Stimulated activated CD8-positive, alpha-beta memory T cell treated with anti-CD3 and anti-CD28 coated beads, Interleukin-4, amount 100 ng/mL, for 48 hours (primary cell): ENCODE measurements at places on chromosomes 2 and 18.
A peak's percentile ranks its signal among the peaks of the same experiment; 100 is the strongest.

DNA sequence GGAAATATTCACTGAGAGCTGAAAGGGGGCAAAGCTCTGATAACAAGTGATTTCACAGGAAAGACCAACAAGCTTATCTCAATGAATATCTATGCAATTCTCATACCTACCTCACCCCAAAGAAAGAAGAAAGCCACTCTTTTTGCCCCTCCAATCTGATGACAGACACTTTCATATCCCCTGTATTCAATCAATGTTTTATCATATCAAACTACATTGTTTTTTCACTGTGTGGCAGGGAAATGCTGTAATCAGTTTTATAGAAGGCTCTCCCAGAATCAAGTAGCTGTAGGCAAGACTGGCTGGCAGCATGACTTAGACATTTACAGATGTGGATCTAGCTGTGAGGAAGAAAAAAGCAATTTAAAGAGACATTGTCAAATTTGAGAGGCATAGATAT lies 81.3 kb upstream of the PIK3C3 start:
- no peak for DNase-seq

GRCh38 chr18:13235421-13235831 lies 16.9 kb downstream of the LDLRAD4 start:
- DNase-seq: peak; percentile 14

GRCh38 chr2:83103613-83104012 lies 1355.5 kb downstream of the SUCLG1 start:
- no peak for DNase-seq

DNA sequence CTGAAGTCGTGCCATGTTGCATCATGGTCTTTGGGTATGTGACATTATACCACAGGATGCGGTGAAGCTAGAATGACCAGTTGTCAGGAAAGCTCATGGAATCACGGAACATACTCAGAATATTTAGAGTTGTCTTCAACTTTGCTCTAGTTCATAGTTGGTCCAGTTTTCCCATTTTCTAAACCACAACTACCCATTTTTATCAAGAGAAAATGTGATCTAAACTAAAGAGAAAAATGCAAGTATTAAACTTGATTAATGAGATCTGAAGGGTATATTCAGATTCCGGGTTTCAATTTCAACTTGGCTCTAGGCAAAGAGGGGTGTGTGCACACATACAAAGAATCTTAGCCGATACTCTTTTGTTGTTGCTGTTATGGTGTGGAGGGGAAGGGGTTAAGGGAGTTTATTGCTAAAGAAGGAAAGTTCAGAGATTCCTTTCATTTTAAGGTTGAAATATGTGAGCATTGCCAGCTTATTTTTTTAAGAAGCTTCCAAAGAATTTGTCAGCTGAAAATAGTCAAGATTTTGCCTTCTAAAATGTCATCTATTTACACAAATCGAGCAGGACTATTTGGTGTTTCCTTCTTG lies 516.6 kb upstream of the ZEB2 start:
- DNase-seq: no peak

- no peak for DNase-seq
These were observed 8.3 kb upstream of the ALPK2 start for GRCh38 chr18:58637197-58637596.

GRCh38 chr2:119326938-119327337 lies 39.7 kb downstream of the C2orf76 start:
- DNase-seq: no peak

- no peak for DNase-seq
These were observed 211.7 kb upstream of the REV1 start for GRCh38 chr2:99701503-99701902.

- no peak for DNase-seq
These were observed 23.7 kb downstream of the ATP9B start for GRCh38 chr18:79092874-79093273.

DNA sequence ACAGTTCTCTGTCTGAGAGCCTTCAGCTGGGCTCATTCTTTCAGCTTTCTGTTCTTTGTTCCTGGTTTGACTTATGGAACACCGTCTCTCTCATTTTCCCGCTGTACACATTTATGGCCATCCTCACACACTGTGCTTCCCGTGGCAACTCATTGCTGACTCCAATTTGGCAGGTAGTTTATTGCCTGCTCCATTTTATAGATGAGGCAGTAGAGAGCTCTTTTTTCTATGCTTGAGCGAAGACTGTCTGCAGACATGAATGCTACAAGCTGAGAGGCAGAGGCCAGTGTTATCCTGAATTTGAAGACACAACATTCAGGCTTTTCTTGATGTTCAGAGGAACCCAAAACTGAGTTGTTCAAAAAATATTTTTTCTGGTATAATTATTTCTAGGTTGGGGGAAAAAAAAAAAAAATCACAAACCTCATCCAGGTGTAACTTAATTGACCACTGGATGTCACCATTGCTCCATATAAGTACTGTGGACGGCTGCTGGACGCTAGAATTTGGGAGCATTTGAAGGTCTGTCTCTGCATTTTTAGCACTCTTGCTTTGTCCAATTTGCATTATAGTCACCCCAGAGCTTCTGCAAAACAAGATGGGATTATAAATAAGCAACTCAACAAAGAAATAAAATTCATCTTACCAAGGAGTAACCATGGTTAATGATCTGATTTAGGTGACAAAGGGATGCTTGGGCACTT lies 83.5 kb downstream of the HRH4 start:
- no peak for DNase-seq

DNA sequence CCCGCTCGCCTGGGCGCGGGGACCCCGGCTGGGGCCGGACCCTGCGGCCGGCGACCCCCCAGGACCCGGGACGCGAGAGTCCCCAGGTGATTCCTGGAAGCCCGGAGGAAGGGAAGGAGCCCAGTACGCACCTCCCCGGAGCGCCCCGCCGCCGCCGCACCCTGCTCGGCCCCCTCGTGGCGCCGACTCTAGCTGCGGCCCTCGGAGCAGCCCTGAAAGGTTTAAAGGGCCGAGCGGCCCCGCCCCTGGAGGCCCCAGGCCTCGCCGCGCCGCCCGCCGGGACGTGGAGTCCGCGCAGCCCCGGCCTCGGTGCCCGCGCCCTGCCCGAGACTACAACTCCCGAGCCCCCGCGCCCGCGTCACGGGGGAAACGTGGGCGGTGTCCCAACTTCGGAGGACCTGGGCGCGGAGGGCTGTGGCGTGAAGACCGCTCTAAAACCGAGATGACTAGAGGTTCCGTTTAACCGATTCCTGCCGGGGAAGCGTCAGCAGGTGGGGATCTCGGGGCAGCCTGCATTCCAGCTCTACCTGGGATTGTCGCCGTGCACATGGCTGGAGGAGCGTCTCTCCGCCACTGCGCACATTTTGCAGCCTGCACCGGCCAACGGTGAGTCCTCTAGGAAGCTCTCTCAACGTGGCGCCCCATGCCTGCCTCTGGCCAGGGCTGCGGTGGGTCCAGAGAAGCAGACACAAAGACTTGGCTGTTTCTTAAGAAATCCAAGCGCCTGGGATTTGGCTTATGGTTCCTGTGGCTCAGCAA lies at the start of gene TMEM150A:
TSS of gene TMEM150A (minus strand) at position 223 of the 759 bp plus-strand sequence. CDS start 750 bp downstream, outside the sequence.
- peak; percentile 92 for DNase-seq

GRCh38 chr2:224669449-224669848 lies 46.7 kb downstream of the CCDC195 start:
- DNase-seq: no peak

DNA sequence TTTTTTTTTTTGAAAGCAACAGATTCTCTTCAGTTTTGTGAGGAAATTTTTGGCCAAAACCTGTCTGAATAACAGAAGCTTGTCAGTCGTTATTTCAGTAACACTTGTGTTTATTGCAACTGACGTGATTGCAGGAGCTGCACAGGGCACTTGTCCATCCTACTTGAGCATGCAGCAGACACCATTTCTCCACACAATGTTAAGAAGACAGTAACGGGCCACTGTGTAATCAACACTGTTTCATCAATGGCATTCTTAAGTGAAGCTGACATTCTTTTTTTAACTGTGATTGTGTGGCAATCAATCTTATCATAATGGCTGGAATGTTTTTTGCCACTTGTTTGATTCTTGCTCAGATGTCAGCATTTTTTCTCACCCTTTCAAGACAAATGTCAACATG lies 50.1 kb upstream of the PIEZO2 start:
- no peak for DNase-seq

DNA sequence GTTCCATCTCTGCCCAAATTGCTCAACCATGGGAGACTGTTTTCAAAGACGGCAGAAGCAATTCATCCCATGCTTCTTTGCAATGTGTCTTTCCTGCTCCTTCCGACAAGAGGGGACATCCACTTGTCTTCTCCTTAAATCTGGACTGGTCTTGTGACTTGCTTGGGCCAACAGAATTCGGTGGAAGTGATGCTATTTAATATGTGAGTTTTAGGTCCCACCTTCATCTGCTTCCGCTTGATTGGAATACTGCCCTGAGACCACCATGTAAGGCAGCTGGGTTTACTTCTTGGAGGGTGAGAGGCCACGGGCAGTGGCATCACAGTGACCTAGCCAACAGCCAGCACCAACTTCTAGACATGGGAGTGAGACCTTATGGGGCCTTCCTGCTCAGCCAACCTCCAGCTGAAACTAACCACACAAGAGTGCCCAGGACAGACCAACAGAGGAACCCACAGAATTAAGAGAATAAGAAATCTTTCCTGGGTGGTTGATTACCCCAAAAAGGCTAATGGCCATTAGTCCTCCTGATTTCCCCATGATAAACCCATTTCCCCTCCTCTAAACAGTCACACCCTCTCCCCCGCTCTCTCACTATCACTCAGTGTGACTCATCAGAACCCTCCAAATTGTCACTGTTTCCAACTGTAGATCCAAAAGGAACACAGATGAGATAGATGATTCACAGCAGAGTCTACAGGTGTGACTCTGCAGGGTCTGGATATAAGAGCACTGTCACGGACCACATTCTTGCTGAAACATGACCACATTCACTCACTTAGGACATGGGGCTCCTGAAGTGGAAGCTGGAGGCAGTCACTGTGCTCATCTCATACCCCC lies 16.2 kb upstream of the RHOB start:
- peak; percentile 33 for DNase-seq

DNA sequence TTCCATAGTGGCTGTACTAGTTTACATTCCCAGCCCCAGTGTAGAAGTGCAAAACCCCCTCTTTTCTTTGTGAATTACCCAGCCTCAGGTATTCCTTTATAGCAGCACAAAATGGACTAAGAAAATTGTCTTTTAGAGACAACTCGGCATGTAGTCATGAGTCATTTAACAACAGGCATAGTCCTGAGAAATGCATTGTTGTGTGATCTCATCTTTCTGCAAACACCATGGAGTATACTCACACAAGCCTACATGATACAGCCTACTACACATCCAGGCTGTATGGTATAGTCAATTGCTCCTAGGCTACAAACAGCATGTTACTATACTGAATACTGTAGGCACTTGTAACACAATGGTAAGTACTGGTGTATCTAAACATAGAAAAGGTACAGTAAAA lies 44.4 kb upstream of the MBP start:
- no peak for DNase-seq

DNA sequence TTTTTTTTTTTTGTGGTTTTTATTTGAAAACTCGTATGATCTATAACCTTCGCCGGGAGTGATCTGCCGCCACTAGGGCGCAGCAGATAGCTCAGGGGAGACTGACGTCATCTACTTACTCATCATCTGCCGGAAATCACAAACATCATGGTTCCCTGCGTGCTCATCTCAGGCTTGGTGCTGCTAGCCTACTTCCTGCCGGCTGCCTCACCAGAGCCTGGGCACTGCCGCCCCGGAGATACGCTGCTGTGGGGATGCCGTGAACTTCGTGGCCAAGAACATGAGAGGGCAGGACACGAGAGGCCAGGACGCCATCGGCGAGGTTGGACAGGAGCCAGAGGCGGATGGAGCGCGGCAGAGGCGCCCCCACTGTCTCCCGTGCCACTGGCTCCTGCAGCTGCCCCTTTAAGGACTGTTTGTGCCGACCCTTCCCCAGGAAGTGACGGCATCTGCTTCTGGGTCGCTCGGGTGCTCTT lies 68.8 kb downstream of the DOK6 start:
- peak; percentile 65 for DNase-seq

DNA sequence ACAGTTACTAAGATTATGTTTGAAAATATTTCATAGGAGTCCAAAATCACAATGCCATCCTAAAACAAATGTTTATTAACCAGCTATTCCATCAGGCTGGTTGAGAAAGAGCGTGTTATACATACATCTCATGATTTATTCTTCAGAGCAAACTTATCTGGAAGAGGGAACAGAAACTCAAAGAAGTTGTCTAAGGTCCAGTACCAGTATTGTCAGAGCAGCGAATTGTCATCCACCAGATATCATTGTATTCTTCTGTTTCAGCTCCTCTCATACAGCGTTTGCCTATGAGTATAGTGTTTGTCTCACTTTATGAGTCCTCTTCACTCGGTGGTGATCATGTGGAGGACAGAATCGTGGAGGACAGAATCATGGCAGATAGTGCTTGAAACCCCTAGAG lies 238.2 kb downstream of the OSR1 start:
- no peak for DNase-seq

GRCh38 chr2:152189622-152190495 lies 14.3 kb upstream of the STAM2 start:
- no peak for DNase-seq

GRCh38 chr2:8790739-8791162 lies 46.7 kb downstream of the KIDINS220 start:
- DNase-seq: no peak

GRCh38 chr2:101981504-101981903 lies 10.3 kb upstream of the IL1R2 start:
- DNase-seq: no peak

DNA sequence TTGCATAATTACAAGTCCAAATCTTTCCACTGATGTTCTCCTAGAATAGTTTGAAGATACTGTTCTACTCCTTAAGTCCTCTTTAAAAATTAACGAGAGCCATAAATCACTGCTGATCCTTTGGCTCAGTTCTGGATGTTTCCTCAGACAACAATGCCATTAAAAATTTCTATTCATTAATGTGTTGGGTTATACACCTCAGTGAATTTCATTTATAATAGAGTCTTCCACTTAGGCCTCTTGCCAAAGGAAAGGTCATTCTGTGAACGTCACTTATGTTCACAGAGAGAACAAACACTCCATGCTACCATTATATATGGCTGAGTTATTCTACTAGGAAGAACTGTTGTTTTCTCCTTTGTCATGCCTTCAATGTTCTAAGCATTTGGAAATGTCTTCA lies 1472.3 kb upstream of the CELF4 start:
- DNase-seq: no peak

- DNase-seq: no peak
These were observed 30.9 kb downstream of the NRXN1 start for GRCh38 chr2:51000849-51001617.

GRCh38 chr18:27674411-27674810 lies 489.3 kb upstream of the CHST9 start:
- no peak for DNase-seq

GRCh38 chr2:207767461-207768167 lies 2.1 kb downstream of the FZD5 start:
- peak; percentile 30 for DNase-seq

- DNase-seq: no peak
These were observed 141.5 kb upstream of the HAAO start for GRCh38 chr2:42933824-42934254.

- no peak for DNase-seq
These were observed 7.7 kb downstream of the RPRM start for GRCh38 chr2:153470867-153471266.

- no peak for DNase-seq
These were observed 18.9 kb upstream of the CCDC88A start for GRCh38 chr2:55438391-55439100.
